ENCODE measurements at places on chromosomes 11 and 22.
A peak's percentile ranks its signal among the peaks of the same experiment; 100 is the strongest.

DNA sequence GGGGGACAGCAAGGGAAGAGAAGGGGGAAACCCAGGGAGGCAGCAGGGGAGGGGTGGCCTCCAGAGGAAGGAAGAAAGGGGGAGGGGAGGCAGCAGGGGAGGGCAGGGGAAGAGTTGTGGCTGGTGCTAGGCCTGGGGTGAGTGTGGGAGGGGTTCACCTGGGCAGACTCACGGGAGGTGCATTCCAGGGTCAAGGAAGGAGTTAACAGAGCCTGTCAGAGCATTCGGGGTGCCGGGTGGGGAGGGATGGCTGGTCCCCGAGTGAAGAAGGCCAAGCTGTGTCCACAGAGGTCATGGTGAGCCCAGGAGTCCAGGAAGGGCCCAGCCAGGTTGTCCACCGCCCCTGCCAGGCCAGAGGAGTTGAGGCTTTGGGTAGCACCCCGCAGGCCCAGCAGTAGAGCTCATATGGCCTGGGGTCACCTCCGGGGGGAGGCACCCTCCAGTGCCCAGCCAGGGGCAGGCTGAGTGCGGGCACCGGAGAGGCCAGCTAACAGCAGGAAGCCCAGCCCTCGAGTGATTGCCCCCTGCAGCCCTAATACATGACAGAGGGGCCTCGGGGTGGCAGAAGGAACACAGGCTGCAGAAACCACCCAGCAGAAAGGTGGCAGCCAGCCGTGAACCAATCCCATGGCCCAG lies 31.1 kb upstream of the PPARA start:
- DNase-seq, result no peak

GRCh38 chr11:123653483-123653826 lies 969 bp downstream of the SCN3B start:
- no peak for DNase-seq

DNA sequence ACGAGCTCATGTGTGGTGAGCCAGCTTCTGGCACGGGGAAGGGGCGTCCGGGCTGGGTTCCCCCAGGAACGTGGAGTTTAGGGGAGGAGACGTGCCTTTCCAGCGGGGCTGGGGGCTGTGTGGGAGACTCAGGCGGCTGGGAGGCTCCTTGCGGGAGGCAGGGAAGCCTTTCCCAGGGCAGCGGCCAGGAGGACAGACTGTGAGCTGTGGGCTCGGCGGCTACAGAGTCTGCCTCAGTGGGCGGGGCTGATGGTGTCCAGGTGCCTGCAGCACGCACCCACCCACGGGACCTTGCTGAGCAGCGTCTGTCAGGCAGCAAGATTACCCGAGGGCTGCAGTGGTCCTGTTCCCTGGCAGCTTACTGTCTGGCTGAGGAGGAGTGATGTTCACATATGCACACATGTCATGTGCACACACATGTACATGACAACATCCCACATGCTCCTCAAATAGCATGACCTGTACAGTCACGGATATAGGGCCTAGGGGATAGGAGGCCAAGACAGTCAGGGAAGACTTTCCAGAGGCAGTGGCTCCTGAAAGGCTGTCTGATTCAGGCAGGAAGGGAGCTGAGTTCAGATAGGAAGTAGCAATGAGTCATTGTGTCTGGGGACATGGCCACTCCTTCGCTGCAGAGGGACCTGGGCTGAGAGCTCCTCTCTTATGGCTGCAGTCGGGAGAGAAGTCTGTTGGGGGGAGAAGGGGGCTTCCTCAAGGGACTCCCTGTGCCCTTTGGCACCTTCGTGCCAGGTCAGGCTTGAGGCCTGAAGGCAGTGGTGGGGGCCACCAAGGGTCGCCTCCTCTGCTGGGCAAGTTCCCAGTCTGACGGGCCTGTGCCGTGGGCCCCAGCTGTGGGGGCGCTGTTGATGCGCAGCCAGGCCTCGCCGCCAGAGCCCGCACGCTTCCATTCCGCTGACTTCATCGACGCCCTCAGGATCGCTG lies 23.3 kb upstream of the PPP6R3 start:
- peak; percentile 40 for DNase-seq

- DNase-seq, result no peak
Measured at GRCh38 chr11:18772211-18772610, 19.4 kb downstream of the PTPN5 start.

GRCh38 chr11:85930879-85931366 lies 75.7 kb downstream of the CCDC83 start:
- no peak for DNase-seq

DNA sequence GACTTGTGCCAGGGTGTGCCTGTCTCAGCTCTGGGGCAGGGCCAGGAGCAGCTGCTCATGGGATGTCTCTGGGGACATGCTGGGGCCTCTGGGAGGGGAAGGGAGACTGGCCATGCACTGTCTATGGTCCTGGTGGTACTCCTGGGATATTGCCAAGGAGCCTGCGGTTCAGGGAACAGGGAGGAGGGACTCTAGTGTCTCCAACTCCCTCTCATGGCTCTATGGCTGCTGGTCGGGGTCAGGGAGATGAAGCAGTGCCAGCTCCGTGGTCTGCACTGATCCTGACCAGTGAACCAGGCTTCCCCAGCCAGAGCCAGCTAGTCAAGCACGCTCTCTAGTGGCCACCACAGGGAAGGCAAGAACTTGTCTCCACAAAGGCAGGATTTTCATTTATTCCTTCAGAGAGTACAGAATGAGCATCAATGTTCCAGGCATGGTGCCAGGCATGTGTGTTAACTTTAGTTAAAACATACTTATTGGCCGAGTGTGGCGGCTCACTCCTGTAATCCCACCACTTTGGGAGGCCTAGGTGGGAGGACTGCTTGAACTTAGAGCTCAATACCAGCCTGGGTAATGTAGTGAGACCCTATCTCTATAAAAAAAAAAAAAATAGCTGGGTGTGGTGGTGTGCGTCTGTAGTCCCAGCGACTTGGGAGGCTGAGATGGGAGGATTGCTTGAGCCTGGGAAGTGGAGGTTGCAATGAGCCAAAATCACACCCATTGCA lies 2.5 kb upstream of the BEST1 start:
- DNase-seq, result peak; percentile 81

DNA sequence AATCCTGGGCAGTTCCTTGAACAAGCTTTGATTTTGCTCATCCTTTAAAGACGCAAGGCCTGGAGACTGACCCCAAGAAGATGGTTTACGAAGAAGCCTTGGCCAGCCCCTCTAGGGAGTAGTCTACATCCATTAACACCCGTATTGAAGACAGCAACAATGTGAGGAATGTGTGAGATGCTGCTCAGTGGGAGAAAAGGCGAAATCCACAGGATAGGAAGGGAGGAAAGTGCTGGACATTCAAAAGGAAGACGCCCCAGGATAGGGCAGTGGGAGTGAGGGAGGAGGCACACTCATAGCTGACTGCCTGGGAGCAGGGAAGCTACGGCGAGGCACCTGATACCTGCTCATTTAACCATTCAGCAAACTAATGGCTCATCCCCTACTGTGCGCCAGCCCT lies 114.1 kb downstream of the RRAS2 start:
- DNase-seq, result no peak

DNA sequence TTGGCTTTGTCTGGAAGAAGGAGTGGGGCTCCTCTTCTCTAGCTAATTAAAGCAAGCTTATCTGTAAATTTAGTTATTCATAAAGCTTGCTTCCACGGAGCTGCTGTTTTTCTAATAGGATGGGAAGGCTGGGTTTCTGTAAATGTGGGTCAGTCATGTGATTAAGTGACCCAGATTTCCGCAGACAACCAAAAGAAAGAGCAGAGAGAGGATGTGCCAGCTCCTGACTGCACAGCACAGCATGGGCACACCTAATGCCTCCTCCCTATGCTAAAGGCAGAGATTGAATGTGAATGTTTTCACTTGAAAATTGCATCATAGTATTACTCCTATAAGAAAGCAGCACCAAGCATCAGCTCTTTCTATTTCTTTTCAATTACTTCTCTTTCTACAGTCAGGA lies 160.2 kb downstream of the FAT3 start:
- no peak for DNase-seq

DNA sequence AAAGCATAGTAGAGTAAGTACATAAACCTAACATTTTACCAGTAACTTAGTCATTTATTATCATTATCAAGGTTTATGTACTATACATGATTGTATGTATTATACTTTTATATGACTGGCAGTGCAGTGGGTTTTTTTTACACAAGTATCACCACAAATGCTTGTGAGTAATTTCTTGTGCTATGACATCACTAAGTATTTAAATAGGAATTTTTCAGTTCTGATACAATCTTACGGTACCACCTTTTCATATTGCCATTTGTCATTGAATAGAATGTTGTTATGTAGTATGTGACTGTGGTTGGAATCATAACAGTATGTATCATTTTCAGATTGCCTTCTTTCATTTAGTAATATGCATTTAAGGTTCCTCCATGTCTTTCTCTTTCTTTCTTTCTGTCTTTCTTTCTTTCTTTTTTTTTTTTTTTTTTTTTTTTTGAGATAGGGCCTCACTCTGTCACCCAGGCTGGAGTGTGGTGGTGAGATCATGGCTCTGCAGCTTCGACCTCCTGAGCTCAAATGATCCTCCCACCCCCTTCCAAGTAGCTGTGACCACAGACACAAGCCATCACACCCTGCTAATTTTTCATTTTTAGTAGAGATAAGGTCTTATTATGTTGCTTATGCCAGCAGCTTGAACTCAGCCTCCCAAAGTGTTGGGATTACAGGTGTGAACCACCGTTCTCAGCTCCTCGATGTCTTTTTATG lies 18.6 kb downstream of the ATM start:
- no peak for DNase-seq

DNA sequence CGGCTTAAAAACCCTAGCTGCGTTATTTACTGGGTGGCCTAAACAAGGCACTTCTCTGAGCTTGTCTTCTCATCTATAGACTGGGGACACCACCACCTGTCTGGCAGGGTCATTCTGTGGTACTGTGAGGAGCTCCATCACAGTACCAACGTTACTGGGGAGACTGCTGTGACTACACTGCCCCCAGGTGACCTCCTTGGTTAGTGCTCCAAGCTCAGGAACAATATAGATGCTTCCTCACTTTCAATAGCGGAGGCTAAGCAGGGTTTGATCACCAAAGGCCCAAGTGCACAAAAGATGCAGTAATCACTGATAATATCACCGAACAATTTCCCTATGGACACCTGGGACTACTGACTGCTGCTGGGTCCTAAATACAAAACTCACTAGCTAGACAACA lies 18.8 kb downstream of the PRPF19 start:
- DNase-seq, result no peak

DNA sequence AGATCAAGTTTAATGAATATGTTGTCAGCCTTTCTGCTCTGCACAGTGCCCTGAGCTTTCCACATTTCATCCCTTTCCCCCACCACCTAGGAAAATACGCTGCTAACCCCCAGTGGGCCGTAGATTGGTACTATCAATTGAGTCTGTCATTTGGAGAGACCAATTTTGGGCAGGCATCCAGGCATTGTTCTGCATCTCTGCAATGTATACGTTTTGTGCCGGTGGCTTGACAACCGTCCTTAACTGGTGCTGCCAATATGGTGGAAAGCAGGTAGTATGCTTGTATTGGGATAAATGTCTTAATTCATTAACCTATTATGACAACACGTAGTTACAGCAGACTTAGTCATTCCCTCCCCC lies 1.3 kb downstream of the ELMOD1 start:
- DNase-seq, result no peak

DNA sequence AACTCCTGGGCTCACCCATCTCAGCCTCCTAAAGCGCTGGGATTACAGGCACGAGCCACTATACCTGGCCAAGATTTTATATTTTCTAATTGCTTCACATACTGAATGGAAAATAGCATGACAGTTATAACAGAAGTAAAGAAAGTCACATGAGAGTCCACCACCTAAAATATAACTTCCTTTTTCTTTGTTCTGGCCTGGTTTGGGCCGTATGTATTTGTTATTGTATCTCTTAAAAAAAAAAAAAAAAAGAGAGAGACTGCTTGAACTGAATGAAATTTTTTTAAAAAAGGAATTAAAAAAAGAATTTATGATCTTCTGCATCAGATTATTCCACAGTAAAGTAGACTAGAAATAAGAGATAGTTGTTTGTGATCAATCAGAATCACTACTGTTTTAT lies 86.0 kb upstream of the GRIK4 start:
- DNase-seq, result no peak

- DNase-seq, result no peak
Measured at GRCh38 chr22:25069758-25070481, 117.4 kb downstream of the KIAA1671 start.

DNA sequence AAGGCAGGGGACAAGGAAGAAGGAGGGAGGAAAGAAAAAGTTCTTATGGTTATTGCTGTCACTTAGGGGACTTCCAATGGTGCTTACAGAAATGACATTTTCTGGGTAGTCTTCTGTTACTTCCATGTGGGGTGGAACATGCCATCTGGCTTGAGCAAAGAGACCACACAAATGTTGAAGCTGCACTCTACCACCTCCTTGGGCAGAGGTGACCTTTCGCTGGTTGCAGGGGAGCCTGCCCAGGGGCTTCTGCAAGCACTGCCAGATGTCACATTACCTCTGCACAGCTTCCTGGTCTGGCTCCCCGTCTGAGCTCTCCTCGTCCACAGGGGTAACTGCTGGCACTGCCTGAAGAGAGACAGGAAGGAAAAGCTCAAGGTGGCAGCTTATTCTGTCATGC lies 32.6 kb upstream of the APOA1 start:
- no peak for DNase-seq

GRCh38 chr11:128965485-128965884 lies 22.8 kb upstream of the TP53AIP1 start:
- DNase-seq, result no peak

- DNase-seq, result no peak
Measured at GRCh38 chr11:109016724-109017123, 351.9 kb downstream of the DDX10 start.

- DNase-seq, result no peak
Measured at GRCh38 chr22:29143941-29144785, 61.5 kb upstream of the EMID1 start.

DNA sequence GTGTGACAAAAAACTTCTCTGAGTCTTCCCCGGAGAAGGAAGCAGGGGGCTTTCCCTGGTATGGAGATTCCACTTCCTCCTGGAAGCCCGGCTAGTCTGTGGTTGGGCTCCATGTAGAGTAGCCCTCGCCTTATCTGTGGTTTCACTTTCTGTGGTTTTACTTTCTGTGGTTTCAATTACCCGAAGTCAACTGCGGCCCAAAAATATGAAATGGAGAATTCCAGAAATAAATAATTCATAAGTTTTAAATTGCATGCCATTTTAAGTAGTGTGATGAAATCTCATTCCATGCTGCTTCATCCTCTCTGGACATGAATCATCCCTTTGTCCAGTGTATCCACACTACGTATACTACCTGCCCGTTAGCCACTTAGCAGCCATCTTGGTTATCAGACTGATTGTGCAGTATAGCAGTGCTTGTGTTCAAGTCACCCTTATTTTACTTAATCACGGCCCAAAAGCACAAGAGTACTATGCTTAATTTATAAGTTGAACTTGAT lies 275.0 kb upstream of the SESN3 start:
- no peak for DNase-seq

GRCh38 chr11:115606498-115607220 lies 102.4 kb upstream of the CADM1 start:
- DNase-seq, result no peak
